ENCODE measurements at places on chromosomes 11 and 22.

- DNase-seq = no peak
Measured at GRCh38 chr11:35389112-35389511, 30.2 kb downstream of the SLC1A2 start.

- DNase-seq = no peak
Measured at GRCh38 chr22:24486501-24486921, 8.6 kb upstream of the UPB1 start.

GRCh38 chr22:29065468-29066190 is 4.0 kb upstream of the C22orf31 start:
- no peak for DNase-seq

DNA sequence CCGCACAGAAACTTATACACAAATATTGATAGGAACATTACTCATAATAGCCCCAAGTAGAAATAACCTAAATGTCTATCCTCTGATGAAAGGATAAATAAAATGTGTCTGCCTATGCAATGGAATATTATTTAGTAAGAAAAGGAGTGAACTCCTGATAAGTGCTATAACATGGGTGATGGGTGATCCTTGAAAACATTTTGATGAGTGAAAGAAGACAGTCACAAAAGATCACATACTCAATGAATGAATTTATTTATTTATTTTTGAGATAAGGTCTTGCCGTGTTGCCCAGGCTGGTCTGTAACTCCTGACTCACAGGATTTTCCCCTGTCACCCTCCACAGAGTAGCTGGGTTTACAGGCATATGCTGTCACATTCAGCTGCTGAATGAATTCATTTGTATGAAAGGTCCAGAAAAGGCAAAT is 17.3 kb downstream of the RNF121 start:
- no peak for DNase-seq

DNA sequence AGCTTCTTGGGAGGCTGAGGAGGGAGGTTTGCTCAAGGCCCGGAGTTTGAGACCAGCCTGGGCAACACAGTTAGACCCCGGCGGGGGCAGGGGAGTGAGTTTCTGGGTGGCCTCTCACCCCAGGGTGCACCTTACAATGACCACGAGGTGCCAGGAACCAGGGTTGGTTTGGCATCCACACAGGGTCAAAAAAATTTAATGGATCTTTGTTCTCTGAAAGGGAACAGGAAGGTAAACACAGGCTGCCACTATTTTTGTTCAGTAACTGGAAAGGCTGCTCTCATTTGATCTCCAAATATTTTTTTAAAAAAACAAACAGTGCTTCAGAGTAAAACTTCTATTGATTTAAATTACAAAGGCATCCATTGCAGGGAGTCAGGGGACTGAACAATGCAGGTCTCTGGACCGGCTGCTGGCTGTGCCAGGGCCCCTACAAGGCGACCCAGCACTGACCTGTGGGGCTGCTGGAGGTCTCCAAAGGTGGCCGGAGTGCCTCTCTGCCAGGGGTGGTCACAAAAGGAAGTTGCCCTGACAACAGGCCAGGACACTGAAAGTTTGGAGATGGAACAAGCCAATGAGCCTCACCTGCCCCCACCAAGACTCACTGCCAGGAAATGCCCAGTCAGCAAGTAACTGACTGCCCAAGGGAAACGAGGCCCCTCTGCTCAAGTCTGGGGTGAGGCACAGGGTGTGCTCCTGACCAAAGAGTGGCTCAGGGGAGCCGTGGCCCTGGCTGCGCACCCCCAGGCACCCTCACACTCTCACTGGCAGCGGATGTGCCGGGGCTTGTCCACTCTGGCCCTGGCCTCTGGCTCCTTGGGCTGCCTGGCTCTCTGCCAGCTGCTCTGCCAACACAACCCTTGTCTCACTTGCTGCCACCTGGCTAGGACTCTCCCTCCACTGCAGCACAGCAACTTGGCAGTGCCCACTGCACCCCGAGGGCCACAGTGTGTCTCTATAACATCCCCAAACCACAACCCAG is 51.8 kb downstream of the ARFGAP3 start:
- no peak for DNase-seq

- DNase-seq = no peak
Measured at GRCh38 chr11:132248580-132248979, 878.2 kb downstream of the NTM start.

DNA sequence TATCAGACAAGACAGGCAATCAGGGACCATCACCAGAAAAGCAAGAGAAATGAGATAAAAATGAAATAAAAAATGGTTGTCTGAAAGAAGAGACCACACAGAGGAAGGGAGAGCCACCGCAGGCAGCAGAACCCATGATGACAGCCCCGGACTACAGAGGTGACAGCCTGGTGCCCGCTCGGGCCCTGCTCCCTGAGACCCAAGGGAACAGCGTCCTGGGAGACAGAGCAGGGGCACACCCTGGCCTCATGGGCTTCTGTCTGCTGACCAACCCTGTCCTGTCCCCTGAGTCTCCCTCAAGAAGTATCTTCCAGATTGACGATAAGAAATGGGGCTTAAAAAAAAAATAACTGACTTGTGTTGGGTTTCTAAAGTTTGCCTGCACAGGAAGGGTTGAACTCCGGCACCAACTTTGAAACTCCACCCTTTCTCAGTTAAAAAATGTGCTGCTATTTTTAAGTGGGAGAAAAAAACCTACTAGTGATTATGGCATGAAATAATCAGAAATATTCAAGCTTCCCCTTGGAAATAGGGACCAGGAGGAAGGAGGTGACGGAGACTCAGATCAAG is 70.1 kb upstream of the TTLL12 start:
- no peak for DNase-seq

DNA sequence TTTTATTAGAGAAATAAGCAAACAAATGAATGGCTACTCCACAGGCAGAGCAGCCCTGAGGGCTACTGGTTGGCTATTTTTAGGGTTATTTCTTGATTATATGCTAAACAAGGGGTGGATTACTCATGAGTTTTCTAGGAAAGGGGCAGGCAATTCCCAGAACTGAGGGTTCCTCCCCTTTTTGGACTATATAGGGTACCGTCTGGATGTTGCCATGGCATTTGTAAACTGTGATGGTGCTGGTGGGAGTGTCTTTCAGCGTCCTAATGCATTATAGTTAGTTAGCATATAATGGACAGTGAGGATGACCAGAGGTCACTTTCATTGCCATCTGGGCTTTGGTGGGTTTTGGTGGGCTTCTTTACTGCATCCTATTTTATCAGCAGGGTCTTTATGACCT is 19.2 kb downstream of the SLC22A6 start:
- DNase-seq = no peak

GRCh38 chr22:24046024-24046423 is 34.9 kb downstream of the CABIN1 start:
- DNase-seq = no peak

DNA sequence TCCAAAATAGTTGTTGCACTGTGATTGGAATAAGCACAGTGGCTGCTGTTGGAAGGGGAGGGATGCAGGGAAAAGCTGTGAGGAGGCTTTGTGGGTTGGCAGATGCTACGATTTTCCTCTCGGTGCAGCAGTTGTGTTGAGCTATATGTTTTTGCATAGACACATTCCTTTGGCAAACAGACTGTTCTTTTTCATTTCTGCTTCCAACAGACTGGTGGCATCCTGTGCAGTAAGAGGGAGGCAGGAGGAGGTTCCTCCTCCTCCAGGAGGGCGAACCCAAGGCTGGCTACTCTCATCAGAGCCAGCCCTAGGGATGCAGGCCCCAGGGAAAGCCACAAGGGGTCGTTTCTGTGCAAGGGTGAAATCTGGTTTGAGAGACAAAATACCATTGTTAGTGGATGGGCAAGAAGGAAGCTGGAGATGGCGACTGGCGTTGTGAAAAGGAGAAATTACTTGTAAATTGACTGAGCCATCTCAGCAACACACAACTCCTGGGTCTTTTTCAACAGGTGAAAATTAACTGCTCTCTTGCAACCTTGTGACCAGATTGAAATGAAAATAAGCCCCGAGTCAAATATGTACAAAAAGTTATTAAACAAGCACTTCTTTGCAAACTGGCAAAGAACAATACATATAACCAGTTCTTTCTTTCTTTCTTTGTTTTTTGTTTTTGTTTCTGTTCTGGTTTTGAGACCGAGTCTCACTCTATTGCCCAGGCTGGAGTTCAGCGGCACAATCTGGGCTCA is 26.5 kb upstream of the UBASH3B start:
- peak; percentile 21 for DNase-seq

GRCh38 chr11:4191031-4191571 is 96.5 kb downstream of the RRM1 start:
- DNase-seq = no peak

GRCh38 chr11:23746896-23747295 is 750.0 kb upstream of the LUZP2 start:
- DNase-seq = no peak
